ENCODE measurements at places on chromosomes 5 and 9.

DNA sequence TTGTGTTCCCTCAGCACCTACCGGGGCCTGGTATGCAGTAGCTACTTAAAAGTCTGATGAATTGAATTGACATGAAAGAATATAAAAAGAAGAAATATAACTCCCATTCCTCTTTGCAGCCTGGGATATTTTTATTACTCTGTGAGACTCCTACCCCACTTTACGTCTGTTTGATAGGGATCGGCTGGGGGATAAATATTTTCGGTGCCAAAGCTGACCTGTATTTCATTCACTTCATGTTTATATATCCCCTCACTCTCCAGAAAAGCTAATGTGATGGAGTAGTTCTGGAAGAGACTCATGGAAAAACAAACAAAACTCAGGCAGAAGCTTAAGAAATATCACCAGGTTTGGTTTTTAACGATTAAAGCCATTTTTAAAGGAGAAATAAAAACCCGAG lies 108.2 kb upstream of the TBC1D2 start:
- DNase-seq = no peak

GRCh38 chr5:135335031-135335828 lies 63.8 kb downstream of the MACROH2A1 start:
- DNase-seq = no peak

GRCh38 chr9:114825126-114825795 lies 19.4 kb upstream of the TNFSF15 start:
- DNase-seq = no peak

DNA sequence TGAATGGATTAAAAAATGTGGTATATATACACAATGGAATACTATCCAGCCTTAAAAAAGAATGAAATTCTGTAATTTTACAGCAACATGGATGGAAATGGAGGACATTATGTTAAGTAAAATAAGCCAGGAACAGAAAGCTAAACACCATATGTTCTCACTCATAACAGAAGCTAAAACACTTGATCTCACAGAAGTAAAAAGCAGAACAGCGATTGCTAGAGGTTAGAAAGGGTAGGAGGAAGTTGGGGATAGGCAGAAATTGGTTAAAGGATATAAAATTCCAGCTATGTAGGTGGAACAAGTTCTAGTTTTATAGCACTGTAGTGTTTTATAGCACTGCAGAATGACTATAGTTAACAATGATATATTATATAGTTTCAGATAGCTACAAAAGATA lies 15.8 kb downstream of the MARCHF3 start:
- DNase-seq = no peak

- no peak for DNase-seq
Observed at GRCh38 chr5:87946271-87946670, 322.4 kb downstream of the TMEM161B start.

DNA sequence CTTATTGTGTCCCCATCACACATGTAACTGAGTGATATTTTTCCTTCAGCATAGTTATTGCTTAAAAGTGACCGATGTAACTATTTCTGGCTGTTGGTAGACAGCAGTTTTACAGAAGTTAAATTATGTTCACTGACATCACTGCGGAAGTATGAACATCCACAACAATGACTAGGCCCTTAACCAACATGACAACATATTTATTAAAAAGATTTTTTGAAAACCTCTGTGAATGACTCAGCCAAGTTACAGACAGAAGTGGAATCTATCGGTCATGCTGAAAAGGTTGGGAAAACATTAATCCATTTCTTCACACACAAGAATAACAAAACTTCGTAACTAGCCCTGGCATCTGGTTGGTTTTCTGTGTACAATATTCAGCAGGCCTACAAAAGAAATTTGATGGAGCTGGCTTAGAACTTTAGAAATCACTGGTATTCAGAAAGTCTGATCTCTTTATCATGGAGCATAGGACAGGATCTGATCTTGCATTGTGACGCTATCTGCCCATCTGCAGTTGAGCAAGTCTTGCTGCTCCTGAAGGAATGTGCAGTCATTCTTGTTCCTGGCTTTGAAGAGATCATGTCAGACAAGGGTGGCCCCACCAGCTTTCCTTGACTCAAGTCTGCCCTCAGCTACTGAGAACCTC lies 6.5 kb downstream of the GLIS3 start:
- no peak for DNase-seq

DNA sequence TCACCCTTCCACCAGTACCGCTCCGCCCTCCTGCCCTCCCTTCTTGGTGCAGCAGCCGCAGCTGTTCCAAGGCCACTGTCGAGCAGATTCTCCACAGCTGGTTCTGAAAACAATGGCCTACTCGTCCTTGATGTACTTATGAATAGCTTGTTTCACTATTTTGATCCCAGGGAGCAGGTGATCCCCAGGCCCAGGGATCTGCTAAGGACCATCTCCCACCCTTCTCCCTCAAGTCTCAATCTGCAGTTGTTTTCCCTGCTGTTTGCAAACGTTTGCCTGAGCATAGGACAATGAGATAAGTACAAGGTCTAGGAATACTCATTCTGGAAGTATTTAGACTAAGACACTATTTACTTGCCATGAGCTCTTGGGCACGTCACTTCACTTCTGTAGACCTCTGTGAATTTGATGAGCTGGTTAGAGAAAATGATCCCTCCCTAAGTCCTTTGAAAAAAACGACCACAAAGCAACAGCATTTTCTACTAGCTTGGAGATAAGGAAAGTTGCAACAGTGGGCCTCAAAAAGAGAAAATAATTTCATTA lies 1.8 kb downstream of the LURAP1L start:
- no peak for DNase-seq

GRCh38 chr5:34690301-34690700 lies 34.2 kb downstream of the RAI14 start:
- DNase-seq = no peak

GRCh38 chr5:36876965-36877666 lies 547 bp downstream of the NIPBL start:
- peak; percentile 53 for DNase-seq

- no peak for DNase-seq
Observed at GRCh38 chr5:114317751-114318150, 44.1 kb upstream of the KCNN2 start.

DNA sequence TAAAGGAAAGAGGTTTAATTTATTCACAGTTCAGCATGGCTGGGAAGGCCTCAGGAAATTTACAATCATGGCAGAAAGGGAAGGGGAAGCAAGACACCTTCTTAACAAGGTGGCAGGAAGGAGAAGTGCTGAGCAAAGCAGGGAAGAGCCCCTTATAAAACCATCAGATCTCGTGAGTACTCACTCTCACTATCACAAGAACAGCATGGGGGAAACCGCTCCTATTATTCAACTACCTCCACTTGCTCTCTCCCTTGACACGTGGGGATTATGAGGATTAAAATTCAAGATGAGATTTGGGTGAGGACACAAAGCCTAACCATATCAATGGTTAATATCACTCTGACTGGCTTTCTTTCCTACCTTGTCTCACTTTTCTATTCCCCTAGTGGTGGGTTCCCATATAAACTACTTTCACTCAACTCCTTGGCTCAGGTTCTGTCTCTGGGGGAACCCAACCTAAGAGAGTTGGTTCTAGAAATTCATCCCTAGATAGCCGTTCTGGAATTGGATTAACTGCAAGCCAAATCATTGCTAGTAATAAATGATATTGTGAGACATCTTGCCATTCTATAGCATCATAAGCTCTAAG lies 749.8 kb upstream of the GRAMD2B start:
- DNase-seq = no peak

DNA sequence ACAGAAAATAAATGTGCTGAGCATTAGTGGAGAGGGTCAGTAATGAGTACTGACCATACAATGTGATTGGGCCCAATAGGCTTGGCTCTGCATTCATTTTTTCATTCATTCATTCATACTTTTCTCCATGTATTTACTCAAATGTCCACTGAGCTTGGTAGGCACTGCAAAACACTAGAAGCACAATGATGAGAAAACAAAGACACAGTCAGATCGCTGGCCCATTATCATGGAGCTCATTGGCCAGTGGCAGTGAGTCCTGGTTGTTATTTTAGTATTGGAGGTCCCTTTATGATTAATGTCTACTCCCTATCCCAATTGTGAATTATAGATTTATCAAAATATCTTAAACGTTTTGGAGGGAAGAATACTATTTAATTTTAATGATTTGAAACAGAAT lies 1079.7 kb upstream of the DMAC1 start:
- DNase-seq = no peak

GRCh38 chr5:181043285-181044092 lies 3.4 kb downstream of the BTNL9 start:
- DNase-seq = no peak

DNA sequence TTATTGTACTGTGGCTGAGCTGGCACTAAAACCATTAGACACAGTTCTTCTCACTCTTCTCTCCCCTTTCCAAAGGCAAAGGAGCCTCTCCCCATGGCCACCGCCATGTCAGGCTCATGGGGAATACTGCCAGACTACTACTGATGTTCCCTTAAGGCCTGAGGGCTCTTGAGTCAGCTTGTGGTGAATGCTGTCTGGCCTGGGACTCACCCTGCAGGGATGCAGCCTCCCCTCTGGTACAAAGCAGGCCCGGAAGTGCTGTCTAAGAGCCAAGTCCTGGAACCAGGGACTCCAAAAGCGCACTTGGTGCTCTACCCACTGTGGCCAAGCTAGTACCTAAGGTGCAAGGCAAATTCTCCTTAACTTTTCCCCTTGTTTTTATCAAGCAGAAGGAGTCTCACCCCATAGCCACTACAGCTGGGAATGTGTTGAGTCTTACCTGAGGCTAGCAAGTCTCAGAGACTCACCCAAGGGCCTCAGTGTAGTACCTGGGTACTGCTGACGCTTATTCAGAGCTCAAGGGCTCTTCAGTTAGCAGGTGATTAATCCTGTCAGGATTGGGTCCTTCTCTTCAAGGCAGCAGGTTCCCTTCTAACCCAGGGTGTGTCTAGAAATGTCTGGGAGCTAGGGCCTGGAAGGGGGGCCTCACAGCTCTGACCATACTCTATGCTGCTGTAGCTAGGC lies 33.2 kb upstream of the C5orf46 start:
- DNase-seq = peak; percentile 31

- no peak for DNase-seq
Observed at GRCh38 chr9:126327714-126328185, 1.1 kb downstream of the MVB12B start.

DNA sequence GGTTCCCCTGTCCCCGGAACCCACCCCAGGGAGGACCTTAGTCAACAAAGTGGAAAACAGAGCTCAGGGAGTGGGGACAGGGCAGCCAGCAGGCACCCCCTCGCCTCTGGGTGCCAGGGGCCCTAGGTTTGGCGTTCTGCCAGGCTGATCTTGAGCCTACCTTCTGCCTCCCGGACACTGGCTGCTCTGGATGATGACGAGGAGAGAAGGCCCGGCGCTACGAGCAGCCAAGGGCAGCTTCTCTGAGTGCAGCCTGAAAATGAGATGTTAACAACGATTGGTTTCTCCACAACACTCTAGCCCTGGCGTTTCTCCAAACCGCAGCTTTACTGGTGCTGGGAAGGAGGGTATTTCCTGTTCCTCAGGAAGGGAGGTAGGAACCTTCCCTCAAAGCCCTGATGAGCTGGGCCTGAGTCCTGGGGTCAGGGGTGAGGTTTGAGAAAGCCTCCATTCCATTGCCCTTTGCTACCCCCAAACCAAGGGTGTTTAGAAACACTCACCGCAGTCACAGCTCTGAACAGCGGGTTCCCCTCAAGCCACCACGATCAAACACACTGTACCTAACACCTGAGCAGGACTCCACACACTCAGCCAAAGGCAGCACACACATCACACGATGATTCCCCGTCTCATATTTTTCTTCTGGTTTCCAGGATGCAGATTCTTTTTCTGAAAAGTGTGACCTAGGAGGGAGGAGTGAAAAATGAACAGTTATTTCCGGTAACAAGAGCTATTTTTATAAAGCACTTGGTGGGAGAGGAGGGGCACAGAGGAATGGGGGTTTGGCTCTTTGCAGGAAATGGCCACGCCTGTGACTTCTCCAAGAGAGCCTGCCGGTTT lies at the start of gene STING1:
TSS of gene STING1 (minus strand) at position 709 of the 840 bp plus-strand sequence. CDS start 1,054 bp downstream, outside the sequence.
- DNase-seq = peak; percentile 97

- no peak for DNase-seq
Observed at GRCh38 chr9:106828965-106829364, 34.0 kb upstream of the ZNF462 start.

DNA sequence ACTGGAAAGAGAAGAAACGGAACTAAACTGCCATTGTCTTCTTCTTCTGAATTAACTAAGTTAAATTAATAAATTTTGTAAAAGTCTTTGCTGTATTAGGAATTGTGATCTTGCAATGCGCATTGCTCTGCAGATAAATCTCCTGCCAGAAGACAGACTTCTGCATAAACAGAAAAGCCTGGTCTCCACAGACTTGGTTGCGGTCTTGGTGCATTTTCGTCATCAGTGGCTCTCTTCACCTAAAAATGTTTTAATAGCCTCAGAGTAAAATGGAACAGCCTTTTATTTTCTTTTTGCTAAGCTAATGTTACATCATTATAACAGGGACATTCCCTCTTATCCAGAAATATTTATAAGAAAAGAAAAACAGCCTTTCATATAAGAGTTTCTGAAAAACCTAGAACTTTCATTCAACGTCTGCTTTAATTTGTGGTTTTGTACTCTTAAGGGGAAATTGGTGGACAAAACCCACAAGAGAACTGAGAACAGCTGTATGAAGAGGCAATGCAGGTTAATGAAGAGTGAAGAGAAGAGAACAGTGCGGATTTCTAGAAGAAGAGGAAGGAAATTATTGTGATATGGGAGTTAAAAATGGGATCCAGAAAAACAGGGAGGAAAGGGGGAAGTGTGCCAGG lies 10.1 kb downstream of the IFNA5 start:
- DNase-seq = no peak

DNA sequence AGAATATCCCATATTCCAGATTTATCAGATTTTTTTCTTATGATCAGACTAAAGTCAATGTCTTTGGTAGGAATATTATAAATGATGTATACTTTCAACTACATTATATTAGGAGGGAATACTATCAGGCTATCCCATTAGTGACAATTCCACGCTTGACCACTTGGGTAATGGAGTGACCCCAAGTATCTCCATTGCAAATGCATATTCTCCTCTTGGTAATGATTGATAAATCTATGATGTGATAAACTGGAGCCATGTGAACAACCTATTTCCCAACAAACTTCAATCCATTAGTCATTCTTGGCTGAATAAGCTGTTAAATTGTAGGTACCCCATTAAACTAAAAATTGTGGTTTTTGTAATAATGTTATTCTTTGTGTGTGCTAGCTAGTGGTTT lies 12.2 kb upstream of the MPDZ start:
- DNase-seq = no peak

DNA sequence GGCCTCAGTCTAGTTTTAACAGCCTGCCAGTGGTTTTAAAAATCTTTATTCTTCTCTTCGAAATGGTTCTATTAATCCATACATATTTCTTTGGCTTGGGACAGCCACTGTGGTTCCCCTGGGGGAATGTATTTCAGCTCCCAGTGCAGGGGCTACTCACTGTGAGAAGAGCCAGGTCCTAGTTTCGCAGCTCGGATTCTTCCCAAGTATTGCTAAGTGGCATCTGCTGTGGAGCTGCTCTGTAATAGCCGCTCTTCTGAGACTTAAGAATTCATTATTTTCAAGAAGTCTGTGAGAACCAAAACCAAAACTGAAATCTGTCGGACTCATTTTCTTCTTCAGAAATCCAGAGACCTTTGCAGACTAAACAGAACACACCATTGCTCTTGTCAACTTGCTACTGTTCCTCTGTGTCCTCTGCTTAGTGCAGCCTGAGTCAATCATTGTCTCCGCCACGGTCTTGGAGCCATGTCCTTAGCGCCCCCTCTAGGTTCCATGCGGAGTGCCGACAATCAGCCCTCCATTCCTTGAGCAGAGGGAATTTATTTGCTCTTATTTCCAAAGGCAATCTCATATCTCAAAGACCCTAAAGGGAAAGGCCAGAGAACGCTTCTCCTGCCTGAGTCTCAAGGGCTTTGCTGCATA lies 478.2 kb downstream of the SPATA31D1 start:
- no peak for DNase-seq

Measured in RWPE1 (cell line).